ENCODE measurements at places on chromosomes 5 and 9.
A peak's percentile ranks its signal among the peaks of the same experiment; 100 is the strongest.

DNA sequence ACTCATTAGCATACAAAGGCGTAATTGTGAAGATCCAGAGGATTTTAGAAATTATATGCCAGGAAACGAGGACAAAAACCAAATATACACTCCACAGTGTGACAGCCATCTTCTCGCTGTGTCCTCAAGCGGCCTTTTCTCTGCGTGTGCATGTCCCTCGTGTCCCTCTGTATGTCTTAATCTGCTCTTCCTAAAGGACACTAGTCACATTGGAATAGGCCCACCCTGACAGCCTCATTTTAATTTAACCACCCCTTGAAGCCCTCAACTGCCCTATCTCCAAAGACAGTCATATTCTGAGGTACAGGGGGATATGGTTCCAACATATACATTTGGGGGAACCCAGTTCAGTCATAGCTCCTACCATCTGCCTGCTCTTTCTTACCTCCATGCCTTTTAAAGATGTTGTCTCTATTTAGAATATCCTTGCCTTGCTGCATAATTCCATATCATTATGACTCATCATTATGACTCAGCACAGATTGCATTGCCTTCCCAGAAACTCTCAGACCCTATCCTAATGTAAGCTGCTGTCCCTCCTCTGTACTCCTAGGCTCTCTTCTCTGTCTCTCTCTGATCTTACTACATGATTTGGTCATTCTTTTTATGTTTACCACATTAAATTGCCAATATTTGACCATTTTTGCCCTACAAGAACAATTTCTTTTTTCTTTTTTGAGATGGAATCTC lies 210.9 kb downstream of the AOPEP start:
- no peak for DNase-seq

GRCh38 chr9:6307551-6308096 lies 20.6 kb upstream of the TPD52L3 start:
- DNase-seq: no peak

GRCh38 chr5:42807722-42808447 lies 3.8 kb downstream of the SELENOP start:
- peak; percentile 38 for DNase-seq

GRCh38 chr9:138077898-138078540 lies 200.4 kb downstream of the CACNA1B start:
- DNase-seq: no peak

DNA sequence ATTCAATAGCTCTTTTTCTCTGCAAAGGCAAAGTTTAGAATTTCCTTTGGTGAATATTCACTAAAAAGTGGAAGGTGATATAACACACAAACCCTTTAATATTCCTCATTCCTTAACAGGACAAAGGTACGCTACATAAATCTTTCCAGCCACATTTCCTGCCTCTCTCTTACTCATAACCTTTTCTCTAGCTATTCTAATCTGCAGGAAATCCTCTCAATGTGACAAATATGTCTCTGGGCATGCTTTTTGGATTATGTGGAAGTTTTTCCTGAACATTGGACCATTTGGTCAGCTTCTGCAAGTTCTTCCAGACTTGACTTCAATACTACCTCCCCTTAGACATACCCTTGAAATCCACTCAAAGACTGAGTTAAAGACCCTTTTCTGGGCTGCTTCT lies 186.3 kb upstream of the TUSC1 start:
- DNase-seq: no peak

GRCh38 chr5:132506094-132506692 lies 15.6 kb upstream of the IRF1 start:
- no peak for DNase-seq
